ENCODE measurements at places on chromosomes 5 and 9.

- DNase-seq, result no peak
These were observed 219.8 kb upstream of the C9orf72 start for GRCh38 chr9:27792971-27793689.

GRCh38 chr9:91657501-91657900, 233.9 kb upstream of the NFIL3 start:
- DNase-seq, result no peak

- peak; percentile 58 for DNase-seq
These were observed 52.5 kb upstream of the SLC2A8 start for GRCh38 chr9:127344368-127345000.

- no peak for DNase-seq
These were observed 50.2 kb upstream of the RIC1 start for GRCh38 chr9:5578698-5579085.

DNA sequence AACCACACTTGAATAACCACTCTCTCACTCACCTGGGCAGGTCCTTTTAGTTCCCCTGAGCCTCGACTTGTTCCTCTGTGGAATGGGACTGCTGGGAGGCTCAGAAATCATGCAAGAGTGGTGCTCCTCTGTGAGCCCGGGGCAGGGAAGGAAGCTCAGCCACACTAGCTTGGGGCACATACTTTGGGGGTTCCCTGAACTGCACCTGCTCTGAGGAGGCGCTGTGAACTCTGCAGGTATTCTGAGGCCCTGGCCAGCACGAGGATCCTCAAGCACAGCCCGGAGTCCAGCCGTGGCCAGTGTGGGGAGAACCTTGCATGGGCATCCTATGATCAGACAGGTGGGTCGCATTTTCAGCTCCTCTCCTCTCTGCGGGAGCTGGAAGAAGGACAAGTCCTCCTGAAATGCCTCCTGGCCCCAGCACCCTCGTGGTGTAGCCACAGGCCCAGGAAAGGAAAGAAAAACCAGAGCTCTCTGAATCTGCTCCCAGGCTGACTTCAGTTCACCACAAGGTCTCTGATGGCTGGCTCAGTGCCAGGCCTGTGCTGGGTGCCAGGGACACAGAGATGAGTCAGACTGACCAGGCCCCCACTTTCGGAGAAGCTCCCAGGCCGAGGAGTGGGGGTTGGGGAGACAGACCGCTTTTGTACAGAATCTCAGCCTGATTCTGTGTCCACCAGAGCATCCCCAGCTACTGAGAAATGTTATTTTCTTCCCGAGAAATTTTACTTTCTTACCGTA, 11.9 kb downstream of the GLIPR2 start:
- DNase-seq, result peak; percentile 99

DNA sequence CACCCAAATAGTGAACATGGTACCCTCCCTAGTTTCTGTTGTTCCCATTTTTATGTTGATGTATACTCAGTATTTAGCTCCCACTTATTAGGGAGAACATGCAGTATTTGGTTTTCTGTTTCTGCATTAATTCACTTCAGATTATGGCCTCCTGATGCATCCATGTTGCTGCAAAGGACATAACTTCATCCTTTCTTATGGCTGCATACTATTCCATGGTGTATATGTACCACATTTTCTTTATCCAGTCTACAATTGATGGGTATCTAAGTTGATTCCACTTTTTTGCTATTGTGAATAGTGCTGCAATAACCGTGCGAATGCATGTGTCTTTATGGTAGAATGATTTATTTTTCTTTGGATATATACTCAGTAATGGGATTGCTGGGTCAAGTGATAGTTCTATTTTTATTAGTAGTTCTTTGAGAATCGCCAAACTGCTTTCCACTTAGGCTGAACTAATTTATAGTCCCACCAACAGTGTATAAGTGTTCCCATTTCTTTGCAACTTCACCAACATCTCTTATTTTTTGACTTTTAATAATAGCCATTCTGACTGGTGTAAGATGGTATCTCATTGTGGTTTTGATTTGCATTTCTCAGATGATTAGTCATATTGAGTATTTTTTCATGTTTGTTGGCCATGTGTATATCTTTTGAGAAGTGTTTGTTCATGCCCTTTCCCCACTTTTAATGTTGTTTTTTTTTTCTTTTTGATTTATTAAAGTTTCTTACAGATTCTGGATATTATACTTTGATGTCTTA, 79.6 kb downstream of the SMIM15 start:
- DNase-seq, result peak; percentile 58

DNA sequence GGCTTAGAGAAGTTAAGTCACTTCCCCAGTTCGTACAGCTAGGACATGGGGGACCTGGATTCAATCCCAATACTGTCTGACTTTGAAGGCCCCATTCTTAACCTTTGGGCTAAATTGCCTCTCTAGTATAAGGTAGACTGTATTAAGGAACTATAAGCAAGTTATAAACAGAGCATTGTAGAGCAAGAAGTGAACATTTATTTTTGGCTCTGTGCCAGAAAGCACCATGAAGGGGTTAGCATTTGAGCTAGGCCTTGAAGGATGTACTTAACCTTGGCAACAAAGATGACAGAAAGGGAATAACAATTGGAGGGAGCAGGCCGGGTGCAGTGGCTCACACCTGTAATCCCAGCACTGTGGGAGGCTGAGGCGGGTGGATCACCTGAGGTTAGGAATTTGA, 32.8 kb downstream of the GALNT10 start:
- DNase-seq, result no peak
